ENCODE measurements at places on chromosomes 4 and X. TPM values are rescaled to one million over a fixed set of nuclear protein-coding genes. Genes with fewer than 3 reads are reported as not detected.

GPR143 gene
- total RNA-seq, result 16.8 TPM

COL25A1 gene
- total RNA-seq, result 22.7 TPM

SASH3 gene
- not detected for total RNA-seq

ZNF141 gene
- total RNA-seq, result 17.0 TPM

SH3RF1 gene
- 23.5 TPM for total RNA-seq

CHRDL1 gene
- 0.28 TPM for total RNA-seq

OFD1 gene
- 17.7 TPM for total RNA-seq

DCX gene
- total RNA-seq, result 0.26 TPM

FAM114A1 gene
- 27.0 TPM for total RNA-seq

SSX1 gene
- total RNA-seq, result not detected

MFAP3L gene
- 6.3 TPM for total RNA-seq

SGMS2 gene
- 0.26 TPM for total RNA-seq

Measured in endothelial cell (in vitro differentiated cells).